ENCODE measurements at places on chromosomes 16 and 17.

DNA sequence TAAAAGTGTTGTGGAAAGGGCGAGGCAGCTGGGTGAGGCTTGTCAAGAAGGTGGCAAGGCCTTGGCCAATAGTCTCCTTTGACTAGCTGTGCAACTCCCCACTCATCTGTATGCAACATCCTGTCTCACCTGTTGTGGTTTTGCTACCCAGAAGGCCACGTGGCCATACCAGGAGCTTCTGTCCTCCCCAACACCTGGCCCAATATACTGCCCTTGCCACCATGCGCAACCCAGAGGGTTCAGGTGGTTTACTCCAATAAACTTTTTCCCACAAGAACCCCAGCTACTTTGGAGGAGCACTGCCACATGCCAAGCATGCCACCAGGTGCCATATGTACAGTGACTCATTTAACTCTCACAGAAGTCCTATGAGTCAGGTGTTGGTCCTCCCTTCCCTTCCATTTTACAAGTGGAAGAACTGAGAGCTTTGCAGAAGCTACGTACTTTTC lies 10.2 kb downstream of the MYO19 start:
- no peak for DNase-seq

DNA sequence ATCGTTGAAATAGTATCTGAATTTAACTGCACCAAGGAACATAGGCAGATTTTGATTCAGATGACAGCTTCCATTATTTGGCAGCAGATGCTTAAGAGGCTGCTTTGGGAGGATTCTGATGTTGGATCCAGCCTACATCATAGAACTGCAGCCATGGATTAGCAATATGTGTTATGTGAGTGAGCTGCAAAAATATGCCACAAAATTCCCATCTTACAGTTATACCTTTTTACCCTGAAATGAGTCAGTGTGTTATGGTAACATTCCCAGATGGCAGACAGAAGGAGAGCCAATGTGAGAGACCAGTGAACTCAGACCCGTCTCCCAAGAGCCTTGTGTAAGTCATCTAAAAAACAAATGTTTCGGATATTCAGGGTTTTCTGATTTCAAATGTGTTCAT lies 206.1 kb downstream of the CDH13 start:
- no peak for DNase-seq

- DNase-seq: peak; percentile 58
Observed at GRCh38 chr17:49575679-49576087, at the start of gene NXPH3. Gene NXPH3 (plus strand): TSS chr17:49575871. CDS start chr17:49576220, 349 bp downstream.

GRCh38 chr17:56756536-56756935 lies 77.2 kb downstream of the C17orf67 start:
- DNase-seq: no peak

- DNase-seq: peak; percentile 61
Observed at GRCh38 chr16:1057252-1057932, 15.2 kb upstream of the SSTR5 start.

GRCh38 chr17:37447641-37448040 lies 41.0 kb downstream of the TADA2A start:
- DNase-seq: no peak

GRCh38 chr16:87412371-87412995 lies 20.3 kb downstream of the MAP1LC3B start:
- DNase-seq: no peak

GRCh38 chr17:27756467-27757371 lies 43.6 kb downstream of the NOS2 start:
- DNase-seq: peak; percentile 41

DNA sequence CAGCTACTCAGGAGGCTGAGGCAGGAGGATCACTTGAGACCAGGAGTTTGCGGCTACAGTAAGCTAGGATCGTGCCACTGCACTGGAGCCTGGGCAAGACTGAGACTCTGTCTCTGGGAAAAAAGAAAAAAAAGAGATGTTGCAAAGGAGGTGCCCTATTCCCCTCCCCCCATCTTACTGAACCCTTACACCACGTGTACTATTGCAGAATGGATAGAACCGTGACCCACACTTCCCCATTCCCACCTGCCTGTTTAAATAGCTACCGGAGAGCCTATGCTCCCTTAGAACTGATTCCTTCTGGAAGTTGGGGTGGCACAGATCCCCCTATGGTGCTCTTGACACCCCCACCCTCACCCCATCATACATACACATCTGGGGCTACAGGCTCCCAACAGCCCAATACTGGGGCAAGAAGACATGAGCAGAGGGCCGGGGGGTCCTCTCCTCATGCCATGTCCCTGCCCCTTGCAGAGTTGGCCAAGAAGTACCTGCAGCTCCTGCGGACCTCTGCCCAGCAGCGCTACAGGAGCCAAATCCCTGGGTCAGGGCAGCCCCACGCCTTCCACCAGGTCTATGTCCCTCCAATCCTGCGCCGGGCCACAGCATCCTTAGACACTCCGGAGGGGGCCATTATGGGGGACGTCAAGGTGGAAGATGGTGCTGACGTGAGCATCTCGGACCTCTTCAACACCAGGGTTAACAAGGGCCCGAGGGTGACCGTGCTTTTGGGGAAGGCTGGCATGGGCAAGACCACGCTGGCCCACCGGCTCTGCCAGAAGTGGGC lies 35.7 kb downstream of the NLRC5 start:
- no peak for DNase-seq
